ENCODE measurements at places on chromosomes 7 and 10.

DNA sequence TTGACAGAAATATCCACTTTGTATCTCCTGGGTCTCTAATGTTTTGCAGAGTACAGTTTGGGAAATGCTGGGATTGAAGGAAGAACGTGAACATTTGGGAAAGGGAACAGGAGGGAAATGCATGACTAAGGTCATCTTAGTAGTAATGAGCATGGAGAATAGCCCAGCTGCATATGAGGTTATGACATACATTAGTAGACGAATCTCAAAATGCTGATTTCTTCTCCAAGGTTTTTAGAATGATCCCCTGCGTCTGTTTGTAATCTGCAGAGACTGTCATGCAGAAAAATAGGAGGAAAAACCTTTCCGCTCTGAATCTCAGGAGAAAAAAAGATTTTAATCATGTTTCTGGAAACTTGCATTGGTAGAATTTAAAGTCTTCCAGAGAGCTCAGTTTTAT is 133.6 kb downstream of the PPP1R9A start:
- no peak for DNase-seq

DNA sequence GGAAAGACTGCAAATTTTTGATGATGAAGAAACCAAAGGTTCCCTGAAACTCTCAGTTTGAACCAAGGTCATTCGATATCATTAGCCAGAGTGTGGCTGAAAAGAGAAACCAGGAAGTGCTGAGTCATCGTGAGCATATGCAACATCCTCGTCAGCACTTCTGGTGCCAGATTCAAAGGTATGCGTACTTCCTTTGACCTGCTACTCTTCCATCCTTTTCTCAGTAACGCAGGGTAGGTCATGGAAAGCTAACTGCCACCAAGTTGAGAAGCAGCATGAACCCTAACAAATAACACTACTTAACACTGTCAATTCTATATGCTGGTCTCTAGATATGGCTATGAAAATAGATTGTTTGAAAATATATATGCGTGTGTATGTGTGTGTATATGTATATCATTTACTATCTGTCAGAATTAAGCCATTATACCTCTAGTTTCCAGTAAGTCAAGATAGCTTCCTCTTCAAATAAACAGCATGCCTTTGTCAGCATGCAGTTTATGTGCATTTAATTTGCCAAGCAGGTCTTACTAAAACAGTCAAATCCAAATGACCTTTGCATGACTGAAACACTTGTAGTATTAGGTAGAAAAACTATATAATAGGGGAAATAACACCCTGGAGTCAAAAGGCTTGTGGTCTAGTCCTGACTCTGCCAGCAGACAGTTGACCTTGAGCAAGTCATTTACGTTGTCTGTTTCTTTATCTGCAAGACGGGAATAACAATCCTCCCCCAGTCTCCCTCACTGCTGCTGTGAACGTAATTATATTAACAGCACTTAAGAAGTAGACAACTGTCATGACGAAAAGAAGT is 26.4 kb downstream of the CDK6 start:
- DNase-seq: peak; percentile 21

- no peak for DNase-seq
Measured at GRCh38 chr7:150586068-150586784, 19.0 kb downstream of the GIMAP4 start.

- no peak for DNase-seq
Measured at GRCh38 chr7:24587853-24588252, 14.6 kb downstream of the PALS2 start.

DNA sequence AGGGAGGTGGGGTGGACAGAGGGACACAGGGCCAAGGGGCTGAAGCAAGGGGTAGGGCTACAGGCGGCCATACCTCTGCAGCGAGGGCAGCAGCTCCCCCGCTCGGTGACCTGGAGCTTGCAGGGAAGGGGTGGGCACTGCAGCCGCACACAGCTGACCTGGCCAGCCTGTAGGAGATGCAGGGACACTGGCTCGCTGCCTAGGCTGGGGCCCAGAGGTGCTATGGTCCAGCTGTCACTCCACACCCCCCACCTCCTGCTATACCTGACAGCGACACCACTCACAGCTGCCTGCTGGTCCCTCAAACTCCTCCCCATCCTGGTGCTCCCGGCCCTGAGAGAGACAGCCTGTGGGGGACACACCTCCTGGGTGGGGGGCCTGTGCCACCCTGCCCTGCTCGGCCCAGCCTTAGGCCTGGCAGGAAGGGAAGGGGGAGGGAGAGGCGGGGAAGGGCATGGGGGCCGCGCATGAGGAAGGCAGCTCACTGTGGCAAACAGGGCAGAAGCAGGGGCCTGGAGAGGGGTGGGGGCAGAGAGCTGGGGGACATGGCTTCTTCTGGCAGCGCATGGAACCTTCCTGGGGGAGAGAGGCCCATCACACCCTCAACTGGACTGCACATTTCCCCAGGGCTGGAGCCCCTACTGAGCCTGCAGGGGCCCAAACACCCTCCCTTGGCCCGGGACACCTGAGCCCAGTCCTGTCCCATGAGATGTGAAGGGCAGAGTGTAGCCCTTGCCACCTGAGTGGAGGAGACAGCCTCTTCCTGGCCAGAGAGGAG is 23.9 kb downstream of the ATP6V1F start:
- no peak for DNase-seq

DNA sequence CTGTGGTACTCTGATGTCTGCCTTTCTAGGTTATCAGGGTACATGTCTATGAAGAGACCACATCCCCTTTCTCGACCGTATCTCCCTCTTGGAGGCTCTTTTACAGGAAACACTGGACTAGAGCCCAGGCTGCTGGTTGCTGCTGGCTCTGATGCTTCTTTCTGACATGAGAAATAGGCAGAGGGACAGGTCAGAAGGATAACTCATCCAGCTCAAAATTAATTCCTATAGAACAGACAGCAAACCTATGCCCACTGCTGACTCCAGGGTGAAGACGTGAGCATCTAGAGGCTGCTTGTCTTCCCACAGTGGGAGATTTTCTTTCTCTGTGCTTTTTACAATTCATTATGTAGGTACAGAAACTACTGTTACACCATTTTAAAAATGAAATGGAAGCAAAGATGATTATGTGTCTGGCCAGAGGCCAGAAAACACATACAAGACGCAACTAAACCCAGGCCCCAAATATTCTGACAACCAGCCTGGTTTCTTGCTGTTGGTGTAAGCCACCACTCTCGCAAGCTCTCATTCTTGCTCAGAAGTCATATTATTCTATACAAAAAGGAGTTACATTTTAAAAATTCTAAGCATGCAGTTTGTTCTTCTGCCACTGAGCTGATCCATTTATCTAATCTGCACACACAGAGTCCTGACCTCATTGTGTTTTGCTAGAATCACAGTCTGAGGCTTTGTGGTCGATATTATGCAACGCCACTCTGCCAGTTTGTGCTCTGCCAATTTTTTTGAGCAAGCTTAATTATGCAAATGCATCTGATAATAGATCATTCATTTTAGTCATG is 424.3 kb downstream of the KIF20B start:
- DNase-seq: no peak

DNA sequence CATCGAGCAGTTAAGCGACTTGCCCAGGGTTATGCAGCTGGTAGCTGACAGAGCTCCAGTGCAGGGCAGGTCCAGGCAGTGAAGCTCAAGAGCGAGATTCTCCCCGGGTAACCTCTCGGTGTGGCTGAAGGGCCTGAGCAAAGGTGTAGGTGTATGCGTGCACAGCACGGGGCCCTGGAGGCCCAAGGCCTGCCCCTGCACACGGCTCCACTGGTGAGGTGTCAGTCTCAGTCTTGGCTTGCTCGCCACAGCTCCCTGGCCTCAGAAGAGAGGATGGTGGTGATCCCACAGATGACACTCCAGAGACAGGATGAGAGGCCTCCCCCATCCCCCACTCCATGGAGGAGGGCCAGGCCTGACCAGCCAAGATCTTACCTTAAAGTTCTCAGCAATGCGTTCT is 12.0 kb downstream of the AKR1B1 start:
- DNase-seq: no peak

- no peak for DNase-seq
Measured at GRCh38 chr7:55524558-55525310, 47.6 kb downstream of the VOPP1 start.

GRCh38 chr7:84508606-84509005 is 314.0 kb upstream of the SEMA3A start:
- DNase-seq: no peak

DNA sequence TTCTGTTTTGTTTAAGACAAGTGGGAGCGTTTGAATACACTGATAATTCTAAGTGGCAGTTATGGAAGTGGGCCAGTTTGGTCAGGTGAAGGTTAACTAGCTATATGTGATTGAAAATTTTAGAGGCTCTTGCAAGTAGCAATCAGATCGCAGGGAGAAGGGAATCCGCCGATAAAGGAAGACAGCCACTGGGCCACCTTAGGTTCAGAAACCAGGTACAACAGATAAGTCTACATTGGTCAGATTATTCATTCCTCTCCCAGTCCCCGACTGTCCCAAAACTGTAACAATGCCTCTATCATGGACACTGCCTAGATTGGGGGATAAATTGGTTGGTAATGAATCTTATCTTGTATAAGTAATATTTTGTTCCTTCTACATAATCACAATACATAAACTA is 8.9 kb downstream of the ANK3 start:
- no peak for DNase-seq

DNA sequence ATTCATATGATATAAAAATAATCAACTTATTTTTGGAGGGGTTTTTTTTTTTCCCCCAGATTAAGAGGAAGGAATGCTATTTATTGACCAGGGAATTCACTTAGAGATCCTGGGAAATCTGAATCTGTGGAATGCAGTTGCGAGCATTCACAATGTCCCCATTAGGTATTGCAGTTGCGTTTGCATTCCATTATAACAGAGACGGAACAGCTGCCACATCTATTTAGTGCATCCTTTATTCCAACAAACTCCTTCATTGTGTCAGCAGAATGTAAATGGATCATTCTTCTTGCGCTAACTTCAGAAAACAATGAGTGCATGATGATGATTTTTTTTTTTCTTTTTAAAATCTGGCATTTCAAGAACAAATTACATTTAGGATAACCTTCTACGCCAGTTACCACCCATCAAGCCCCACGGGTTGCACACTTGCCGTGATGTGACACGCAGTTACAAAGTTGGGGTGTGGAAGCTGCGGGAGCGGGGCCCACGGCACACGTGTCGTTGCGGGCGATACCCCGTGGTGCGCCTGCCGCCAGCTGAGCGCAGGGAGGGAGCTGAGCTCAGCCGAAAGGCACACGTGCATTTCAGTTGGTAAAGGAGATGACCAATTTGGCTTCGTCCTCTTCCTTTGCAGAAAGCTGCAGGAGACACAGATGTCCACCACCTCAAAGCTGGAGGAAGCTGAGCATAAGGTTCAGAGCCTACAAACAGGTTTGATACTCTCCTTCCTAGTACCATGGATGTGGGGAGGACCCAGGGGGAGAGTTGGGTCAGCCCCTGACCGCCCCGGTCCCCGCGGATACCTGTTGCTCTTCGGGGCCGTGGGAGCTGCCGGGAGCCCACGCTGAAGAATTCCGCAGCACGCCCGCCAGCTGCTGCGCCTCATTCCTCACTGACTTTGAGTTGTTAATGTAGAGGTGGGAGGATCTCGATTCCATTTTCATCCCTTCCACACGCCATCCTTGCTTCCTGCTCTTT is 175.3 kb upstream of the SH2B2 start:
- no peak for DNase-seq

DNA sequence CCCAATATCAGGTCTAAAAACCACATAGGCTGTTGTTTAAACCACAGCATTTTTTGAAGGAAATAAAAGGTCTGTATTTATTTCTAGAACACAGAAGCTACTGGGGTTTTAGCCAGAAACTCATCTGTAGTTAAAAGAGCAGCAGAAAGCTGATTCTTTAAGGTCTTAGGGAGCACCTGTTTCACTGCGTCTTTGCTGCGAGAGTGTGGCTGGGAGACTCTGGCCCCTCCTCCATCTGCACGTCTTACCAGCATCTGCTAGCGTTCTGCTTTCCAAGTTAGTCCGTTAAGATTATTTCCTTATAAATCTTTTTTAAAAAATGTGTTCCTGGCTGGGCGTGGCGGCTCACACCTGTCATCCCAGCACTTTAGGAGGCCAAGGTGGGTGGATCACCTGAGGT is 95.9 kb downstream of the ADARB2 start:
- DNase-seq: no peak

- DNase-seq: no peak
Measured at GRCh38 chr7:101882595-101883564, 65.5 kb downstream of the CUX1 start.

DNA sequence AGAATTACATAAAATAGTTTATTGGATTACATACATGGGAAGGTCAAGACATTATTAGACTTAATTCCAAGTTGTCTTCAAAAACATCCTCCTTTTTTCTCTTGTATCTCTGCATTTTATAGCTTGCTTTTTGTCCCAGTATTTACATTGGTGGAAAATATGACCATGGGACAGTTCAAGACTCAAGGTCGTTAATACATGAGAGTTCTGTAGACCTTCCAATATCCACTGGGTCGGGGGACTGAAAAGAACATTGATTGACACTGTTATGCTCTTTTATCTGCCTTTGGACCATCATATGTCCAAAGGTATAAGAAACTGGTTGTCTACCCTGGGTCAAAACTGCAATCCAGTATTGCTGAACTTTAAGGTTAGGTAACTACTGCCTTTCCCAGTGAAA is 36.7 kb downstream of the AKR1C4 start:
- DNase-seq: no peak

DNA sequence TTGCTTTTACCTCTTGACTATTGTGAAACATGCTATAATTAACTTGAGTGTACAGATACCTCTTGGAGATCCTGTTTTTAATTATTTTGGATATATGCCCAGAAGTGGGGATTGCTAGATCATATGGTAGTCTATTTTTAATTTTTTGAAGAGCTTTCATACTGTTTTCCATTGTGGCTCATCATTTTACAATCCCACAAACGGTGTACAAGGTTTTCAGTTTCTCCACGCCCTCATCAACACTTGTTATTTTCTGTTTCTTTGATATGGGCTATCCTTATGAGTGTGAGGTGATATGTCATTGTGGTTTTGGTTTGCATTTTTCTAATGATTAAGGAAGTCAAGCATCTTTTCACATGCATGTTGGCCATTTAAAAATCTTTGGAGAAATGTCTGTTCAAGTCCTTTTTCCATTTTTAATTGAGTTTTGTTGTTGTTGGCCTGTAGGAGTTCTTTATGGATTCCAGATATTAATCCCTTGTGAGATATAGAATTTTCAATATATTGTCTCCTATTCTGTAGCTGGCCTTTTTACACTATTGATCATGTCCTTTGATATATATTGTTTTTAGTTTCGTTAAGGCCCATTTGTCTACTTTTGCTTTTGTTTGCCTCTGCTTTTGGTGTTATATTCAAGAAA is 7.5 kb downstream of the AGK start:
- DNase-seq: no peak

All from stimulated activated CD4-positive, alpha-beta T cell treated with anti-CD3 and anti-CD28 coated beads, Interleukin-15, amount 100 ng/mL, for 1 hour (primary cell).